ENCODE measurements at places on chromosomes 1 and 21.
A peak's percentile ranks its signal among the peaks of the same experiment; 100 is the strongest.

GRCh38 chr1:159279773-159280172 is 22.4 kb upstream of the FCER1A start:
- DNase-seq, result no peak

DNA sequence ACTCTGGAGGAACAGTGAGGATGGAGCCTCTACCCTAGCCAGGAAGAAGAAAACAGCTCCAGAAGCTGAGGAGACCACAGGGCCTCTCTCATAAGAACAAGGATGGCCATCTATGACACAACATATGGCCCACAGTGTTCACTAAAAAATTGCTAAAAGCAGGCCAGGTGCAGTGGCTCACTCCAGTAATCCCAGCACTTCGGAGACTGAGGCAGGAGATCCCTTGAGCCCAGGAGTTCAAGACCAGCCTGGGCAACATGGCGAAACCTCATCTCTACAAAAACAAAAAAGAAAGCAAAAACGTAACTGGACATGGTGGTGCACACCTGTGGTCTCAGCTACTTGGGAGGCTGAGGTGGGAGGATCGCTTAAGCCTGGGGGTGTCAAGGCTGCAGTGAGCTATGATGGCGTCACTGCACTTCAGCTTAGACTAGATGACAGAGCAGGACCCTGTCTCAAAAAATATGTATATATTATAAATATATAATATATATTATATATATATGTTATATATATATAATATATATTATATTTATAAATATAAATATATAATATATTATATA is 103.1 kb downstream of the TOMM20 start:
- no peak for DNase-seq

GRCh38 chr1:37148663-37149062 is 114.3 kb upstream of the GRIK3 start:
- DNase-seq, result no peak

- DNase-seq, result no peak
Observed at GRCh38 chr1:186113461-186113860, 261.6 kb downstream of the TPR start.

- DNase-seq, result peak; percentile 71
Observed at GRCh38 chr1:20551945-20552727, at the start of gene FAM43B. TSS of gene FAM43B (plus strand) at chr1:20552573. CDS start at chr1:20552974, 401 bp downstream.

- DNase-seq, result no peak
Observed at GRCh38 chr1:204127597-204128242, 24.1 kb downstream of the ETNK2 start.

DNA sequence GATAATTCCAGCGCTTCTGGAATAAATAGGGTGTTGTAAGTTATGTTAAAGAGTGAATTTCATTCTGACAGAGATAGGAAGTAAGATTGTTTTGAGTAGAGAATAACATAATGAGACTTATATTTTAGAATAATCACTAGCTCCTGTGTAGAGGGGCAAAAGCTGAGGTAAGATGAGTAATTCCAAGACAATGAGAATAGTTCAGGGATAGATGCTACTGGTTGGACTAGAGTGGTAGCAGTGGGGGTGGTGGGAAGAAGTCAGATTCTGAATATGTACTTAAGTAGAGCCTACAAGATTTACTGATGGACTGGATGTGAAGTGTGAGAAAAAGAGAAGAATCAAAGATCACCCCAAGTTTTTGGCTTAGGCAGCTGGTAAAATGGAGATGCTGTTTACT is 23.3 kb upstream of the MOV10 start:
- DNase-seq, result no peak

- no peak for DNase-seq
Observed at GRCh38 chr1:151942882-151943281, 33.6 kb upstream of the THEM4 start.

- DNase-seq, result no peak
Observed at GRCh38 chr1:222889440-222889839, 74.6 kb downstream of the DISP1 start.

DNA sequence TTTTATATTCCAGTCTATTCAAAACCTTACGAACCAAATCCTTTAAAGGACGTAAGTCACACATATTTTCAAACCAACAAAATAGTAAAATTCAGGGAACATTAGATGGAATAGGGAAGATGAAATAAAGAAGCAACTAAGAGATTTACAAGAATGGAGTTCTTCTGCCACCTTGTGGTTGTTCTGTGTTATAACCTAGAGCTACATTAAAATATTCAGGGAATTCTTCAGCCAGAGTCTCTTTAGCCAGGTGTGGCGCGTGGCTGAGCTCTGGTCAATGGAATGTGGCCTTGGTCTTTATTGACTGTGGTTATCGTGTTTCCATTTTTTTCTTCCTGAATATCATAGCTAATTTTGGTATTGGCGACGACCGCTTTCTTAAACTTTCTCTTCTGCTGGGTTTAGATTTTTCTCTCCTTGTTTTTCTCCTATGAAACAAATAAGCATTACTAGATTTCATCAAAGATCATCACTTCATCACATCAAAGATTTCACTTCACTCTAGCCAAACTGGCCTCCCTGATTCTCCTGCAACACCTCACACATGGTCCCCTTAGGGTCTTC is 221.3 kb downstream of the MRPL39 start:
- DNase-seq, result no peak

GRCh38 chr1:17438318-17439249 is 893 bp downstream of the RCC2 start:
- peak; percentile 45 for DNase-seq

- DNase-seq, result no peak
Observed at GRCh38 chr1:188382851-188383250, 1554.1 kb downstream of the PLA2G4A start.

DNA sequence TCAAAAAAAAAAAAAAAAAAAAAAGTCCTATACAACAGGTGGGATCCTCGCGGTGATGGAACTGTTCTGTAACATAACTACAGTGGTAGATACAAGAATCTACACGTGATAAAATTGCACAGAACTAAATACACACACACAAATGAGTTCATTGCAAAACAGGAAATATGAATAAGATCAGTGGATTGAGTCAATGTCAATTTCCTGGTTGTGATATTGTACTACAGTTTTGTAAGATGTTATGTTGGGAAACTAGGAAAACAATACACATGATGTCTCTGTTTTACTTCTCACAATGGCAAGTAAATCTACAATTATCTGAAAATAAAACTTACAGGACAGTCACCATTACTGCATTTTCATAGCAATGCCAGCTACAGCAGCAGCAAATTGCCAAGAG is 59.8 kb downstream of the ITGB3BP start:
- DNase-seq, result no peak

DNA sequence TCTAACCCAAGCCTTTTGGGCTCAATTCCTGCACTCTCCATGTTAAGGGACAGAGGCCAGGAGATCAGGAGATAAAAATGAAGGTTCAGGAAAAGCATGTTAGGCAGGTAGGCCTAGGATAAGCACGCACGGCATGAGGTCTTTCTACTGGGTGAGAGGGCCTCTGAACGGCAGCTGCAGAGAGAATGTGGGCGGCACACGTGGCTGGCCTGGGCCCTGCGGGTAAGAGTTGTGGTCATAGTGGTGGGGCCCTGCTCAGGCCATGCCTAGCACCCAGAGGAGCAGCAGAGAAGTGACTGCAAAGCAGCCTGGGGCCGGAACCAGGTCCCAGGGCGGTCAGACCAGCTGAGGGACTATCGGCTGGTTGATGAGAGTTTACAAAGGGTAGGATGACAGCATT is 7.5 kb upstream of the FOXO6 start:
- DNase-seq, result no peak

DNA sequence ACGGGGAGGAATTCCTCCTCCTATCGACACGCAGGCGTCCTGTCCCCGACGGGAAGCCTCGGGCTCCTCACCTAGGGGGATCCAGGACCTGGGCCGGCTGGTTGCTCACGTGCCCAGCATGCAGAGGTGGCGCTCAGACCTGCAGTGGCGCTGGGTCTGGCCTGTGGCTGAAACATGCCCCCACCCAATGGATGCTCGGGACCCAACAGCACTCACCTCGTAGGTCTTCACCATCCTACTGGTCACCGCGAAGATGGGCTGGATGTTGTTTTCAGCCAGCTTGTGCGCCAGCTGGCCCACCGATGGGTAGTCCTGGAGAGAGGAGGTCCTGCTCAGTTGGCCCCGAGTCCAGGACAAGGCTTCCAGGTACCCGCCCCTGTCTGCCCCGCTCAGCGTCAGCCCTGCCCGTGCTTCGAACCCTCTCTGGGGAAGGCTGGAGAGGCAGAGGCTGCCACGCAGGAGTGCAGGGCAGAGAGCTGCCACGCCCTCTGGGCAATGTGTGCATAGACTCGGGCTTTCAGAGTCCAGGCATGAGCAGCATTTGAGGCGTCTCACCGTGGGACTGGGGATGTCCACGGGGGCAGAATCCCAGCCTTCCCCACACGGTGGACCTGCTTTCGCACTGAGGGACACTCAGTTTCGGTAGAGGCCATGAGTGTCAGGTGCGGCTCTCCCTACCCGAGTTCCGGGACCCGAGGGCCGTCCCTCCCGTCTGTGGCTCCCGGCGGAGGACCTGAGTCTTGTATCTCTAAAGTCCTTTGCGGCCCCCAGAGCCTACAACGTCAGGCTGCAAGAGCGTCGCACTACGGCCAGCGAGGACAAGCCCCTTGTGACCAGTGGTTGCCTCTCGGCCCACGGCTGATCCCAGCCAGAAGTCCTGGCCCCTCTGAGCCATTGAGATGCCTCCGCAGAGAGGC is 21.6 kb downstream of the ITGB2 start:
- DNase-seq, result no peak

- DNase-seq, result no peak
Observed at GRCh38 chr1:92934395-92935378, 26.6 kb downstream of the DIPK1A start.

DNA sequence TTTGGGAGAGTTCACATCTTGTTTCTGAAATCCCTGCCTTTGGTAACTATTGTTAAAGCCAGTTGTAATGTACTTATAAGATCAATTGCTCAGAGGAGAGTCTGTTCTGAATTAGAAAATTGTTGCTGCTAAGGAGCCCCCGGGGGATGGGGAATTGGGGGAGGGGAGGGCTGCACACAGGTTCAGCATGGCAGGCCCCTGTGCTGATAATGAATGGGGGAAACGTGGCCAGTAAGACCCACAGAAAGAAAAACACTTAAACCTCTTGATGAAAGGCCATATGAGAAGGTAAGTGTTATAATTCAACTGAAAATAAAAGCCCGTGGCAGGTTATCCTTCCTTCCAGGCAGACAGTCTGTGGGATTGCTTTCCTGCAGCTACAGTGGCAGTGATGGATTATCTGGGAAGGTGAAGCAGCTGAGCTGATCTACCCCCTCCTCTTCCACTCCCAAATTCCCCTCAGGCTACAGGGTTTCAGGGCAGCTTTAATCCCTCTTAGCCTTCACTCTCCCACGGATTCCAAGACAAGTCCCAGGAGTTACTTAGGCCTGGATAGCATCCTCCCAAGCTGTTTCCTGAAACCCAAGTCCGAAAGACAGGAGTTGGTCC is 398.8 kb downstream of the TBX15 start:
- DNase-seq, result no peak

- no peak for DNase-seq
Observed at GRCh38 chr1:22821027-22821426, 110.4 kb downstream of the EPHB2 start.

- no peak for DNase-seq
Observed at GRCh38 chr1:185058876-185059275, 13.5 kb downstream of the RNF2 start.

DNA sequence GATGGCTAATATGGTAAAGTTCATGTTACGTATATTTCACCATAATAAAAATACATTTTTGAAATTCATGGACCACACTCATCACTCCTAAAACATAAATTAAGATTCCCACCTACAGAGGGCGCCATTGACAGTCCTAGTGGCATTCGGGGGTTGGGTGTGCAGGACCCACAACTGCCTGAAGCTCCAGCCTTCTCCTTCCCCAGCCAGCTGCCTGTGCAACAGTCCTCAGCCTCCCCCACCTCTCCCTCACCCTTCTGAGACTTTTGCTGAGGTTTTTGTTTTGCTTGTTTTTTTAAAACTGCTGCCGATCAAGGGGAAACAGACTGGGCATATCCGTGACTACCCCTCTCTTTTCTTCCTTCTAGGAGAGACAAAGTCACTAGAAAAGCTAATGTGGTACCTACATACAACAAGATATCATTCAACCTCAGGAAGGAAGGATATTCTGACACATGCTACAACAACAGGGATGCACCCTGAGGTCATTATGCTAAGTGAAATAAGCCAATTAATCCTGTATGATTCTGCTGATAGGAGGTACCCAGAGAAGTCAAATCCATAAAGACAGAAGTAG is 9.2 kb upstream of the EVA1C start:
- DNase-seq, result peak; percentile 44

DNA sequence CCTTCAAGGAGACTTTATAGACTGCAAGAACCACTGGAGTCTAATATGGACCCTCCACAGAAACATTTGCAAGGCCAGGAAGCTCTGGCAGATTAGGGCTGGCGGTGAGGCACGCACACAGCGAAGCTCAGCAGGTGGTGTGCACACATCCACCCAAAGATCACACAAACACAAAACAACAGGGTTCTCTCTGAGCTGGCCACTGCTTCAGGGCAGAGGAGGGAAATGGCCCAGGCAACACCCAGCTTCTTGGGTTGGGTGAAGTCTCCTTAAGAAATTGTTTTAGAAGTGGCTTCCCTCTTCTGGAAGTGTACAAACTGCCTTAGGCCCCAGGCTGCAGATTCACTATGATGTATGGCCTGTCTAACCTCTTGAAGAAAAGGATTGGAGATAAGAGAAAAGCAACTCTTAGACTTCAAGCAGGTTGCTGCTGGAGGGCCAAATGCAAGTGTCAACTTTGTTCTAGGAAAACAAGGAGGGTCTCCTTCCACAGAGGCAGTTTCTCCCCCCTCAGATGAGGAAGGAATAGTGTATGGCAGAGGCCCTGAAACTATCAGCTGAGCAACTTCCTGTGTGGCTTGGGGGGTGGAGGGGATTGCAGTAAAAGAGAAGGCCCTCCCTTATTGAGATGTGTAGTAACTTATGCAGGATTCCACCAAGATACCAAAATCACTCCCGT is 2.0 kb downstream of the RCSD1 start:
- DNase-seq, result peak; percentile 30

GRCh38 chr1:204426971-204427701 is 15.5 kb upstream of the PPP1R15B start:
- DNase-seq, result no peak

- no peak for DNase-seq
Observed at GRCh38 chr1:22847709-22848108, 125.0 kb downstream of the LACTBL1 start.

DNA sequence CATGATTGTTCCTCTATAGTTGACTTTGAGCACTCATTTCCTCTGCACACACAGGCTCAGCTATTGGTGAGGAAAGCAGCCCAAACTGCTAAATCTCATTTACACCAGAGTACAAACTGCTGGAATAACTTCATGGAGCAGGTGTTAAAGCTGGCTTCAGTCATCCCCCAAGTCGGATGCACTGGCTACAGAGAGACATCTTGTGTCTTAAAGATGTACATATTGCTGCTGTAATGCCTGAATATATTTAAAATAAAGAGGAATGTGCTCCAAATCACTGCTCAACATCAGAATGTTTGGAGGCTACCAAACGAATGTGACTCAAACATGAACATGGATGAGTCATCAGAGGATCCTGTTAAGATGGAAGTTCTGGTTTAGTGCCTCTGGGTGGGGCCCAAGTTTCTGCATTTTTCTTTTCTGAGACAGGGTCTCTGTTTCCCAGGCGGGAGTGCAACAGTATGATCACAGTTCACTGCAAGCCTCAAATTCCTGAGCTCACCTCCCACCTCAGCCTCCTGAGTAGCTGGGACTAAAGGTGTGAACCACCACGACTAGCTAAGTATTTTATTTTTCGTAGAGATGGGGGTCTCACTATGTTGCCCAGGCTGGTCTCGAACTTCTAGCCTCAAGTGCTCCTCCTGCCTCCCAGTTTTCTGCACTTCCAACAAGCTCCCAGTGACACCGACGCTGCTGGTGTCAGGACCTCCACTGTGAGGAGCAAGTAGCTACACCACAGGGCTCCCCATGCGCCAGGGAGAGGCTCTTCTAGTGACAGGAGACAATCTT is 79.0 kb upstream of the KRTAP19-8 start:
- no peak for DNase-seq

All from hypothalamus (tissue), 51 donors.